Upper lobe of right lung (tissue), 1 donor: ENCODE measurements at places on chromosomes 1 and 21. TPM values are rescaled to one million over a fixed set of nuclear protein-coding genes. Genes with fewer than 3 reads are reported as not detected.
A peak's percentile ranks its signal among the peaks of the same experiment; 100 is the strongest.

DNA sequence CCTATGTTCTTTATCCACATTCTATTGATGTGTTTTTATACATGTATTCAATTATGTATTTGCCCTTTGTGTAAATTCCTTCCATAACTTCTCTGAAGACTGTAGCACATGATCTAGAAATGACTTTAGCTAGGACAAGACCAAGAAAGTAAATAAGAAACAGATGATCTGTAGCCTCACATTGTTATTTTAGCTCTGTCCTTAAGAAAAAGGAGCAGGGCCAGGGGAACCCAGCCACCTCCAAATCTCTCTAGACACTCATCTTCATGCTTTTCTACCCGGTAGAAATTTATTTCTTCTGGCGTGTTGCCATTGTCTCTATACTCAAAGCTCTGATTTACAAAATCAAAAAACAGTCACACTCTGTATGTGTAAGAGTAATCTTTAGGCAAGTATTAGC is 27.1 kb downstream of the CDC7 start:
- no peak for DNase-seq
- H3K27me3 ChIP-seq, result no peaks in the 10 kb centered on the region
- H3K27ac ChIP-seq, result no peak overlapping the region
- no peaks in the 10 kb centered on the region for H3K4me1 ChIP-seq
- H3K36me3 ChIP-seq, result no peaks in the 10 kb centered on the region
- H3K4me3 ChIP-seq, result no peak overlapping the region

GRCh38 chr1:231134624-231135023 is 27.2 kb upstream of the TRIM67 start:
- DNase-seq, result no peak
- no peak overlapping the region for H3K4me3 ChIP-seq
- H3K27ac ChIP-seq, result no peak overlapping the region
- peaks cover 7% of the 10 kb centered on the region for H3K4me1 ChIP-seq
- H3K27me3 ChIP-seq, result no peaks in the 10 kb centered on the region
- H3K36me3 ChIP-seq, result no peaks in the 10 kb centered on the region

DNA sequence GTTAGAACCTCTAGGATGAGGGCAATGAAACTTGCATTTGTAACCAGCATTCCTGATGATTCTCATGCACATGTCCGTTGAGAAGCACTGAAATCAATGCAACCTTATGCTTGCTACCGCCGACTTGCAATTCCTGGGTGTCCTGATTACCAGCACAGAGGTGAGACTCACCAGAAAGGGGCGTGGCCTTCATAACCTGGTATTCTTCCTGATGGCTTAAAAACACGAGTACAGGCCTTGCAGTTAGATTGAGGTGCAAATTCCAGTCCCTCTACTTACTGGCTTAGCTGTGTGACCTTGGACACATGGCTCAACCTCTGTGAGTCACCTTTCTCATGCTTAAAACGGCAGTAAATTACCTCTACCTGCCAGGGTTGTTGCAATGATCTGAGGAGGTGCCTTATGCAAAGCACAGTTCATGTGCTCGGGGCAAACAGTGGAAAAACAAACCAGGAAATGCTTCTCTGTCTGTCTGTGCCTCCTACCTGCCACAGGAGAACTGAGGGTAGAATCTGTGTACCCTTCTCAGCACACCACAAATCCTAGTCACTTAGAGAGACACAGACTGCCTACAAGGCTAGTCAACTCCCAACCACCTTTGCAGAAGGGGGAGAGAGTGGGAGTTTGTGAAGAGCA is 39.1 kb upstream of the ECE1 start:
- H3K27ac ChIP-seq, result no peak overlapping the region
- no peak for DNase-seq
- H3K4me1 ChIP-seq, result peaks cover 54% of the 10 kb centered on the region
- no peaks in the 10 kb centered on the region for H3K27me3 ChIP-seq
- no peaks in the 10 kb centered on the region for H3K36me3 ChIP-seq

DNA sequence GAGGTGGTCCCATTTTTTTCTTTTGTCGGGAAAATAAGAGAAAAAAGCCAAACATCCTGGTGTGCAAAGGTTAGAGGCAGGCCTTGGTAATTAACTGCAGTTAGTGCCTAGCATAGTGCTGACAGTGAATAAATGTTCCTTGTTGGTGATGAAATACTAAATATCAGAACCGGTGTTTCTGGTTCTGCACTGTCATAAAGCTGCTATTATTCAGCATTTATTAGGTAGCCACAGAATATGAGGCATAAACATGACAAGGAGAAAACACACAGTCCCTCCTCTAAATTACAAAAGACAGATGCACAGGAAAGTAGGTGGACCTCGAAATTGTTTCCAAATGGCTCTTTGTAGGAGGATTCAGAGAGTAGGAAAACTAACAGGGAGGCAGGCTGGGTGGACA is 122.0 kb upstream of the ADGRL2 start:
- H3K4me3 ChIP-seq, result no peak overlapping the region
- no peak for DNase-seq
- H3K36me3 ChIP-seq, result no peaks in the 10 kb centered on the region
- no peaks in the 10 kb centered on the region for H3K27me3 ChIP-seq
- peaks cover 8% of the 10 kb centered on the region for H3K4me1 ChIP-seq

DNA sequence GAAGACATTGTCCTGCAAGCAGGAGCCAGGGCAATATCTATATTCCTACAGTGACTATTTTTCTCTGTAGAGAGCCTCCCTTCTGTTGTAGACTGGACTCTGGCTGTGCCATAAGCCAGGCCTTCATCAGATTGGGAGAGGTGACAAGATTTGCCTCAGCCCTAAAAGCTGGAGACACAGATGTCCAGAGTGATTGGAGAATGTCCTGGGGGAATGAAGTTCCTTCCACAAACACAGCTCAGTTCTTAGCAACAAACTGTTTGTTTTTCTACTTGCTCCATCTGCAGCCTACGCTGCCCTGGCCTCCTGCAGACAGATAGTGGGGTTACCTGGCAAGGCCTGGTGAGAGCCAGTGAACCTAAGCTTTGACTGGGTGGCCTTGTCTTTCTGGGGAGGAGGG is 29.9 kb upstream of the SNX27 start:
- H3K27ac ChIP-seq, result no peak overlapping the region
- H3K4me1 ChIP-seq, result no peaks in the 10 kb centered on the region
- no peak for DNase-seq
- H3K36me3 ChIP-seq, result peaks cover 27% of the 10 kb centered on the region

DNA sequence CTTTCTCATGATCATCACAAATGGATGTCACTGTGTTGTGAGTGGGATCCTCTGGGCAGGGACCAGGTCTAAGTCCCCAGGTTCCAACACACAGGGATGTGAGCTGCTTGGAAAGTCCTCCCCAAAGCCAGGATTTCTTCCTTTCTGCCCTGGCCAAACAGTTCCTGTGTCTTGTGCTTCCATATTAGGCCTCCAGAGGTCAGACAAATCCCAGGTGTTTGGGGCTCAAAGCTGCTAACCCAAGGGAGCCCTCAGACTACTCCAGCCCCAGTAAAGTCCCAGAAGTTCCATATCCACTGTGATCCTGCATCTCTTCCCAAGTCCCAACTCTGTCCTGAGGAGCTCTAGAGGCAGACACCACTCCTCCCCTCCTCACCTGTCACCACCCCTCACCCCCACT is 27.7 kb upstream of the MAGOH start:
- no peak for DNase-seq
- no peak overlapping the region for H3K4me3 ChIP-seq
- H3K27me3 ChIP-seq, result no peaks in the 10 kb centered on the region
- H3K4me1 ChIP-seq, result no peaks in the 10 kb centered on the region
- no peak overlapping the region for H3K27ac ChIP-seq
- H3K36me3 ChIP-seq, result no peaks in the 10 kb centered on the region

- no peaks in the 10 kb centered on the region for H3K4me1 ChIP-seq
- peaks cover 70% of the 10 kb centered on the region for H3K36me3 ChIP-seq
- no peak for DNase-seq
- no peak overlapping the region for H3K4me3 ChIP-seq
- no peaks in the 10 kb centered on the region for H3K27me3 ChIP-seq
These were observed 49.5 kb downstream of the NRDC start for GRCh38 chr1:51829058-51829457.

DNA sequence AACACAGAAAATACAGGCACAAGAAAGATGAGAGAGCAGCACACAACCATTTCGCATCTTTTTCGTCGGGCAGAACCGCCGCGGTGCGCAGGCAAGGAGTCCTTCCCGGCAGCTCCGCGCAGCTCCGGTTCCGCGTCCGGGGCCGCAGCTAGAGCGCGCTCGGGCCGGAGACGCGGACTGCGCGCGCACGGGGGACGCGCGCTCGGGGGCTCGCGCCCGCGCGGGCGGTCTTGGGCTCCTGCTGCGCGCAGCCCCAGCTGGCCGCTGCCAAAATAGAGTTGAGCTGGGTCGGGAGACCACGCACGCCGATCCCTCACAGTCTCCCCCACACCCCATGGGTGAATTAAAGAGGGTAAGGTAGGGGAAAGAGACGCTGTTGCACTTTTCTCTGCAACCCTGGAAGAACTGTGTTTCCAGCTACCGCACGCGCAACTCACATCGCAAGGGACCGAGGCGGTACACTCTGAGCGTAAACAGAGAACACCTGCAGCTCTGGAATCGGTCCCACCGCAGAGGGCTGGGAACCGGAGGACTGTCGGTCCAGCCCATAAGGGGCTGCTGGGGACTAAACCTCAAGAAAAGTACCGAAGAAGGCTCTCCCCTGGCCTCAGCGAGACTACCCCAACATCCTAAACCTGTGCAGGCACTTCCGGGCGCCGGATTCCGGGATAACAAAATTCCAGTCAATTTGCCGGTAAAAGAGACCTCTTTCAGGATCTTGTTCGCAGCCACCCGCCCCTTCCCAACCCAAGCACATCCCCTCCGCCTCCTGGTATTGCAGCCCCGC is 1.7 kb downstream of the NR5A2 start:
- no peaks in the 10 kb centered on the region for H3K36me3 ChIP-seq
- peak overlapping the region; percentile 50 for H3K4me3 ChIP-seq
- peaks cover 62% of the 10 kb centered on the region for H3K27me3 ChIP-seq
- no peak overlapping the region for H3K27ac ChIP-seq
- peak; percentile 72 for DNase-seq

- H3K27ac ChIP-seq, result no peak overlapping the region
- no peaks in the 10 kb centered on the region for H3K36me3 ChIP-seq
- no peak overlapping the region for H3K4me3 ChIP-seq
- peak; percentile 47 for DNase-seq
These were observed 75.0 kb upstream of the WNT4 start for GRCh38 chr1:22217811-22218460.

DNA sequence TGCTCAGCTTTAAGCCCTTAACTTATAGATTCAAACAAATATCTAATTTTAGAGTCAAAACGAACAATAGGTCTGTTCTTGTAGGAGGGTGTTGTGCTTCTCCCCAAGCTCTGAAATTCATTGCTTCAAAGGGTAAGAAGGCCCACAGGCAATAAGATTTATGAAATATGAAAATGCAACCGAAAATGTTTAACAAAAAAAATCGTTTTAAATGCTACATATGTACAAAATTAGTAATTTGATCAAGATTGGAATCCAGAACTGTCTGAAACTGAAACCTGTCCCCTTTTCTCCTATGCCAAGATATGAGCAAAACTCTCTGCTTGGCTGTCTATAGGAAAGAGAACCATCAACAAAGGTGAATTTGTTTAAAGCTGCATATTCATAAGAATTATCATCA is 534.3 kb downstream of the PLPP3 start:
- no peaks in the 10 kb centered on the region for H3K27me3 ChIP-seq
- H3K4me1 ChIP-seq, result peaks cover 11% of the 10 kb centered on the region
- DNase-seq, result no peak
- H3K36me3 ChIP-seq, result no peaks in the 10 kb centered on the region
- H3K27ac ChIP-seq, result no peak overlapping the region
- no peak overlapping the region for H3K4me3 ChIP-seq

DNA sequence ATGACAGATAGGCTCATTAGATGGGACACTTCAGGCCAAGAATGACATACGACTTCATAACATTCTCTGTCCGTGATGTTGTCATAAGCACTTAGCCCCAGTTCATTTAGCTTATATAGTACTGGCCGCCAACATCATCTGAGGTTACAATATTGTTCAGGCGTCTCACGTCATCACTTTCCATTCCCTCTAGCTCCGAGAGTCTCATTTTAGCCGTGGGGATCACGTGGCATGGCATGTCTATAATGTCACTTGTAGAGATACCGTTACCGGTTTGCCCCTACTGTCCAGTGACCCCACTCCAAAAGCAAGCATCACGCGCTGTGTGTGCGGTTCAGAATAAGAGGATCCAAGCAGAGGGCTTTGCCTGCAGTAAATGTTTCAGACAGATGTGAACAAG is 34.6 kb upstream of the HEATR1 start:
- no peaks in the 10 kb centered on the region for H3K36me3 ChIP-seq
- H3K27me3 ChIP-seq, result no peaks in the 10 kb centered on the region
- no peak overlapping the region for H3K4me3 ChIP-seq
- DNase-seq, result no peak
- no peak overlapping the region for H3K27ac ChIP-seq
- no peaks in the 10 kb centered on the region for H3K4me1 ChIP-seq

DNA sequence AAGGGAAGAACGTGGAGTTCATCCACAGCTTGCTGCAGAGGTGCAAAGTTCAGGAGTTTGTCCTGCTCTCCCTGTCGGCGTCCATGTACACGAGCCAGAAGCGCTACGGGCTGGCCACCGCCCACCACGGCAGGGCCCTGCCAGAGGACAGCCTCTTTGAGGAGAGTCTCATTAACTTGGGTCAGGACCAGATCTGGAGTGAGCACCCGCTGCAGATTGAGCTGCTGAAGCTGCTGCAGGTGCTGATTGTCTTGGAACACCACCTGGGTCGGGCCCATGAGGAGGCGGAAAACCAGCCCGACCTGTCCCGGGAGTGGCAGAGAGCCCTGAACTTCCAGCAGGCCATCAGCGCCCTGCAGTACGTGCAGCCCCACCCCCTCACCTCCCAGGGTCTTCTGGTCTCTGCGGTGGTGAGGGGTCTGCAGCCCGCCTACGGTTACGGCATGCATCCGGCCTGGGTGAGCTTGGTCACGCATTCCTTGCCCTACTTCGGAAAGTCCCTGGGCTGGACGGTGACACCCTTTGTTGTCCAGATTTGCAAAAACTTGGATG is 73.8 kb upstream of the MORC3 start:
- peaks cover 37% of the 10 kb centered on the region for H3K36me3 ChIP-seq
- no peaks in the 10 kb centered on the region for H3K27me3 ChIP-seq
- DNase-seq, result peak; percentile 74
- no peak overlapping the region for H3K4me3 ChIP-seq

GRCh38 chr1:116170721-116171589 is 59.8 kb downstream of the MAB21L3 start:
- no peaks in the 10 kb centered on the region for H3K36me3 ChIP-seq
- no peak for DNase-seq
- H3K4me3 ChIP-seq, result no peak overlapping the region
- H3K27me3 ChIP-seq, result no peaks in the 10 kb centered on the region
- H3K4me1 ChIP-seq, result peaks cover 6% of the 10 kb centered on the region

AQP10 gene
- 0.64 TPM for total RNA-seq

ITLN2 gene
- 44.1 TPM for total RNA-seq

KPRP gene
- not detected for total RNA-seq

PRDM16 gene
- 21.0 TPM for total RNA-seq

ECM1 gene
- total RNA-seq, result 15.5 TPM

LCE3A gene
- not detected for total RNA-seq

CD160 gene
- total RNA-seq, result 0.93 TPM

TMEM125 gene
- 188 TPM for total RNA-seq

FOXE3 gene
- not detected for total RNA-seq

C1orf50 gene
- total RNA-seq, result 6.1 TPM

APOBEC4 gene
- total RNA-seq, result not detected
